ENCODE measurements at places on chromosomes 4 and X. TPM values are rescaled to one million over a fixed set of nuclear protein-coding genes. Genes with fewer than 3 reads are reported as not detected.

H2BW2 gene
- total RNA-seq: not detected

TLR6 gene
- 1.8 TPM for total RNA-seq

CFP gene
- 0.56 TPM for total RNA-seq

CDX4 gene
- not detected for total RNA-seq

FGF5 gene
- 3.4 TPM for total RNA-seq

NEIL3 gene
- 8.4 TPM for total RNA-seq

SCML2 gene
- 0.88 TPM for total RNA-seq

RBM41 gene
- total RNA-seq: 12.5 TPM

DRD5 gene
- total RNA-seq: not detected

OTUD6A gene
- total RNA-seq: not detected

OPRPN gene
- not detected for total RNA-seq

CT45A2 gene
- not detected for total RNA-seq

LUZP4 gene
- not detected for total RNA-seq

MOB1B gene
- 10.9 TPM for total RNA-seq

SYTL4 gene
- total RNA-seq: 5.9 TPM

TLR1 gene
- total RNA-seq: not detected

KDM5C gene
- 110 TPM for total RNA-seq

FAM114A1 gene
- 215 TPM for total RNA-seq

FAT4 gene
- total RNA-seq: 7.5 TPM

GPR34 gene
- total RNA-seq: not detected

CYLC1 gene
- not detected for total RNA-seq

CHRDL1 gene
- total RNA-seq: not detected

DCAF8L2 gene
- not detected for total RNA-seq

SFRP2 gene
- total RNA-seq: 15.9 TPM

TMEM150C gene
- 5.0 TPM for total RNA-seq

NAP1L3 gene
- 2.8 TPM for total RNA-seq

ENOPH1 gene
- total RNA-seq: 21.2 TPM

CAPN6 gene
- 0.13 TPM for total RNA-seq

NWD2 gene
- total RNA-seq: not detected

VCX2 gene
- total RNA-seq: not detected

NIPAL1 gene
- 3.4 TPM for total RNA-seq

PDE6B gene
- under 0.01 TPM for total RNA-seq

DRP2 gene
- total RNA-seq: 1.3 TPM

All from epithelial cell of alveolus of lung (primary cell).